ENCODE measurements at places on chromosomes 2 and 18. TPM values are rescaled to one million over a fixed set of nuclear protein-coding genes. Genes with fewer than 3 reads are reported as not detected.

SCN3A gene
- total RNA-seq, result not detected

HOXD12 gene
- not detected for total RNA-seq

FAM110C gene
- not detected for total RNA-seq

FAM161A gene
- total RNA-seq, result 4.1 TPM

KCNJ3 gene
- total RNA-seq, result not detected

MEP1B gene
- total RNA-seq, result not detected

PARD3B gene
- 19.0 TPM for total RNA-seq

MRO gene
- not detected for total RNA-seq

TTN gene
- total RNA-seq, result 3.2 TPM

CHRNG gene
- total RNA-seq, result not detected
